ENCODE measurements at places on chromosomes 13 and 19. TPM values are rescaled to one million over a fixed set of nuclear protein-coding genes. Genes with fewer than 3 reads are reported as not detected.
A peak's percentile ranks its signal among the peaks of the same experiment; 100 is the strongest.

Gene CACNA1A
- total RNA-seq = 1.0 TPM

Gene ZNF20
- total RNA-seq = 1.4 TPM

DNA sequence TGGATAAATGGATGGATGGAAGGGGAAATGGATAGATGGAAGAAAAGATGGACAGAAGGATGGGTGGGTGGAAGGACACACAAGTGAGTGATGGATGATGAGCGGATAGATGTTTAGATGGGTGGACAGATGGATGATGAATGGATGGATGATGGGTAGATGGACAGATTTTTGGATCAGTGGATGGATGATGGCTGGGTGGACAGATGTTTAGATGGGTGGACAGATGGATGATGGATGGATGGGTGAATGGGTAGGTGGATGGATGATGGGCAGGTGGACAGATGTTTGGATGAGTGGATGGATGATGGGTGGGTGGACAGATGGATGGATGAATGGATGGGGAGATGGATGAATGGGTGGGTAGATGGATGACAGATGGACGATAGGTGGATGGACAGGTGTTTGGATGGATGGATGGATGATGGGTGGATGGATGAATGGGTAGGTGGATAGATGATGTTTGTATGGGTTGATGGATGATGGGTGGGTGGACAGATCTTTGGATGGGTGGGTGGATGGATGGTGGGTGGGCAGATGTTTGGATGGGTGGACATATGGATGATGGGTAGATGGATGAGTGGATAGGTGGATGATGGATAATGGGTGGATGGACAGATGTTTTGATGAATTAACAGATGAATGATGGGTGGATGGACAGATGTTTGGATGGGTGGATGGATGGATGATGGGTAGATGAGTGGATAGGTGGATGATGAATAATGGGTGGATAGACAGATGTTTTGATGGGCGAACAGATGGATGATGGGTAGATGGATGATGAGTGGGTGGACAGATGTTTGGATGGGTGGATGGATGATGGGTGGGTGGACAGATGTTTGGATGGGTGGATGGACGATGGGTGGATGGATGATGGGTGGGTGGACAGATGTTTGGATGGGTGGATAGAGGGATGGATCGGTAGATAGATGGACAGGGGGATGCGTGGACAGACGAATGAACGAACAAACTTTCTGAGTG, 39.5 kb downstream of the CERS4 start:
- no peak for DNase-seq

DNA sequence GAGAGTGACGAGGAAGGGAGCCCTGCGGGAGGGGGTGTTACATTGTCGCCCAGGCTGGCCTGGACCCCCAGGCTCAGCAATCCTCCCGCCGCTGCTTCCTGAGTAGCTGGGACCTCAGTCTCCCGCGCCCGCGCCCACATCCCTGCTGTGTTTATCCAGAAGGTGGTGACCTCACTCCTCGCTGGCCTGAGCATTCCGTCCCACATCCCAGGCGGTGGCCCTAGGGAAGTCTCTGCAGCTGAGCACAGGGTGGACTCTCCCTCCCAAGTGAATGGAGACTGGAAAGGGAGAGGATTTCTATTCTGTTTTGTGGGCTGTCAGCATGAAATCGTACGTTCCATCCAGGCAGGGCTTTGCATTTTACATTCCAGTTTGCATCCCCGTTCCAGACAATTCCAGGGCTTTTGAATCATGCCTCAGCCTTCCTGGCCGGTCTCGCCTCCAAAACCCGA, 401 bp upstream of the ZNF765 start:
- peak; percentile 40 for DNase-seq

GRCh38 chr13:21949818-21950429, 279.1 kb downstream of the FGF9 start:
- DNase-seq = no peak

- no peak for DNase-seq
These were observed 126.4 kb downstream of the SPRY2 start for GRCh38 chr13:80214521-80214991.

DNA sequence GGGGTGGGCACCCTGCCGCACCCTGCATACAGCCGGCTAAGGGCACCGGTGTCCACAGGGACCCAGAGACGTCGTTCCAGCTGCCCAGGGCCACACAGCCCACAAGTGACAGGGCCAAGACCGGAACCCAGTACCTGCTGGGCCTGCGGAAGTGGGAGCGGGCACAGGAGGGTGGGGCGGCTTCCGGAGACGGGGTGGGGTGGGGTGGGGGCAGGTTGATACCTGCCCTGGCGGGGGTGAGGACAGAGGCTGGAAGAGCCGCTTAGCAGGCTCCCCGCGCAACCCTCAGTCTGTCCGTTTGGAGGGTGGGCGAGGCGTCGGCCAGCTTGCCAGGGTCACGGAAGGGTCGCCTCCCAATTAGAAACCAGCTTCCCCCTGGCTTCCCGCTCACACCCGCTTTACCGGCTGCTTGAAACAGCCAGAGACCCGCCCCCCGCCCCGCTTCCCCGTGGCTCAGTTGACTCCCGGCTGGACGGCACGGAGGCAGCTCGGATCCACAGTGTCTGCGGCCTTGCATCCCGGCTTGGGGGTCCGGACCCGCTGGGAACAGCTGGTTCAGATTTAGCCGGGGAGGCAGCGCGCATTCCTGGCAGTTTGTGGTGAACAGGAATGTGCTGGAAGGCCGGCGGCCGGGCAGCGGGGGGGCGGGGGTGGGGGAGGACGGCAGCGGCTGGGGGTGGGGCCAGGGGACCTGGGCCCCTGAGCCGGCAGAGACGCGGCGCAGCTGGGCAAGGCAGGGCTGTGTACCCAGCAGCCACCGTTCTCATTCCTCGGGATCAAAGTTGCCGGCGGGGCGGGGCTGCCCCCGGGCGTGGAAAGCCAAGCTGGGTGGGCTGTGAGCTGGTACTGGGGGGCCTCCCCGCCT, 1.9 kb downstream of the CNN2 start:
- DNase-seq = peak; percentile 78

DNA sequence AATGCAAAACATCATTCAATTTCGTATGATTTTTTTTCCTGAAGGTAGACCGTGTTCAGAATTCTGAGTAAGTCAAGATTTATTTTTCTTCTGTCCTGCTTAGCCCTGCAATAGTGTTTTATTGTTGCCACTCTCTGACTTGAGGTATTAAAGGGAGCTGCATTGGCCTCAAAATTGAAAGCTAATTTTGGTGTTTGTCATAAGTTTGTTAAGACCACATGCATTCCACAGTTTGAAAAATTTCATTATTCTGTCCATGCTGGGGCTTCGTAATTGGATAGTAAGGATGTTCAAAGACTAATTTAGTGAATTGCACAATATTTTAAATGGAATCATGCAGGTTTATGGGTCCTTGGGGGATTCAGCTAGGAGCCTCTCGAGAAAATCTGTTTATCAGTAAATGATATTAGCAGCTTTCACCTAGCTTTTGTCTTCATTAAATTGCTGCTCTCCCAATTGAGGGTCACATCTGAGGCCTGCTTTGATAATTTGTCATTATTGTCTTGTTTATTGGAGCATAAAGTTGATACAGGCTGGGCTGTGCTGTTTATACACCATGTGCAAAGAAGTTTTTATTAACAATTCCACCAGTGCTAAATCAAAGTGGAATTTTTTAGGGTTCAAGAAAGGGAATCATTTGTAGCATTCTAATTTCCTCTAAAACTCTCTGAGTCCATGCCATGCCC, 339.8 kb upstream of the OBI1 start:
- DNase-seq = no peak

DNA sequence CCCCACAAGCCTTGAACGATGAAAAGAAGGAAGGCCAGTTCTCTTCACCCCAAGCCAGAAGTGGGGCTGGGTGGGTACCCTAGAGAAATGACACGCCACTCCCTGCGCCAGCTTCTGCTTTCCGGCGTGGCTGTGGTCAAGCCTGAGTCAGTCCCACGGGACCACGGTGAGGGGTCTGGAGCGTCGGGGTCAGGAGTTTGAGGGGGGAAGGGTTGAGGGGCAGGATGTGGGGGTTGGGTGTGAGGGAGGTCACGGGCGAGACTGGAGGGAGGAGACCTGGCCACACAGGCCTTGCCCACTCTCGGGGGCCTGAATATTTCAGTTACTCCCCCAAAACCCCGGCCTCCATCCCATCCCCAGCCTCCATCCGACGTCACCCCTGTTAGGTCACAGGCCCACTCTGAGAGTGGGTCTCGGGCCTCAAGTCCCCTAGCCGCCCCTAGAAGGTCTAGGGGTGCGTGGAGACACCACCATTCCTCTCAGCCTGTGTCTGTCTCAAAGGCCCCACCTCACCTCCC, 500 bp upstream of the IFI30 start:
- no peak for DNase-seq

- no peak for DNase-seq
These were observed at the start of gene TNFSF11 for GRCh38 chr13:42574011-42574410. Gene TNFSF11 (plus strand): TSS chr13:42574152. CDS start chr13:42574304, 152 bp downstream.

GRCh38 chr19:54169149-54169740, 3.7 kb downstream of the TMC4 start:
- DNase-seq = no peak

All from breast epithelium (tissue), 4 donors.